ENCODE measurements at places on chromosomes 7 and 10.

DNA sequence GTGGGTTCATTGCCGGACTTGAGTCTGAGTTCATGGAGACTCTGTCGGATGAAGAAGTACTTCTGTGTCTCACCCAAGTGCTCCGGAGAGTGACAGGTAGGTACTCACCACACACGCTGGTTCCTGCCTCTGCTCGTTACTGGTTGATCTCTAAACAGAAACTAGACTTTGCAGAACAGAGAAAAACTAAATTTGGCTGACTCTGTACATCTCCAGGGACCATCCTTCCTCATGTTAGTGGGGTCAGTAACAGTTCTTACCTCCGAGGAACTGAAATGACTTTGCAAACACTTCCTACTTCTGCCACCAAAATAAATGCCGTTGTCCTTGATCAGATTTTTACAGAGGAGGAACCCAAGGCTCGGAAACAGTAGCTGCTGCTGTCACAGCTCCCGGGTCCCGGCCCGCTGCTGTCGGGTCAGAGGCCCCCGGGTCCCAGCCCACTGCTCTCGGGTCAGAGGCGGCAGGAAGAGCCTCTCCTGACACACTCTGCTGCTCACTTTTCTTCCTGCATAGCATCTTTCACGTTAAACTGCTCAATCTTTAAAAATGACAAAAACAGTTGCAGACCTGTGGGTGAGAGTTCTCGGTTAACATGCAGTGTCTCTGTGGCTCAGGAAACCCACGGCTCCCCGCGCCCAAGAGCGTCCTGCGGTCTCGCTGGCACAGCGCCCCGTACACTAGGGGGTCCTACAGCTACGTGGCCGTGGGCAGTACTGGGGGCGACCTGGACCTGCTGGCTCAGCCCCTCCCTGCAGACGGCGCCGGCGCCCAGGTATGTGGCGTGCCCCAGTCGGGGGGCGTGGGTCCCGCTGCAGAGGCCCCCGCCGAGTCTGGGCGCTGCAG is 4.8 kb upstream of the MTG1 start:
- DNase-seq = no peak

DNA sequence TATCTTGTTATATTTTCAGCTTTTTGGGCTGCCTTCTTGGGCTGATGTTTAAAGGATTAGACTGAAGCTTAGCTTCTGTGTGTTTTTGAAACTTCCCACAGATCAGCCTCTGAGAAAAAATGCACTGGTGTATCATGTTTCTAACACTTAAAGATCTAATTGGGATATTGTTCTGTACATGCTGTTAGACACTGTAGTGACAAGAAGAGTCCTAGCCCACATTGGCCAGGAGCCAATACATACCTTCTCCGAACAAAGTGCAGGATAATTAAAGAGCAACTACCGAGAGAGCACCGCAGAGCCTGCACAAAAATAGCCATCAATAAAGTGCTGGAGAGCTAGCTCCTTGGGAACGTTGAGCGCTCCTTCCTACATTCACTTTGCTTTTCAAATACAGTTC is 289.4 kb upstream of the SP8 start:
- no peak for DNase-seq

GRCh38 chr10:102492344-102492939 is 10.1 kb downstream of the ACTR1A start:
- DNase-seq = no peak

GRCh38 chr7:75572396-75572795 is 80.3 kb downstream of the SPDYE5 start:
- DNase-seq = no peak

DNA sequence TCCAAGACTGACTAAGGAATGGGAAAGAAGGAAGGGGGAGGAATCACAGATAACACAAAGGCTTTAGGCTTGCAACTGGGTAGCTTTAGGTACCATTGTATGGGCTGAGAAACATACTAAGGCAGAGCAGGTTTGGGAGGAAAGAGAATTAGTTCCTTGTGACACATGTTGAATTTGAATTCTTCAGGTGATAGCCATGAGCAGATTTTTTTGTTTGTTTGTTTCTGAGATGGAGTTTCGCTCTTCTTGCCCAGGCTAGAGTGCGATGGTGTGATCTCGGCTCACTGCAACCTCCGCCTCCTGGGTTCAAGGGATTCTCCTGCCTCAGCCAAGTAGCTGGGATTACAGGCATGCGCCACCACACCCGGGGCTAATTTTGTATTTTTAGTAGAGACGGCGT is 4.4 kb upstream of the SND1 start:
- DNase-seq = no peak
